ENCODE measurements at places on chromosomes 12 and 14.

DNA sequence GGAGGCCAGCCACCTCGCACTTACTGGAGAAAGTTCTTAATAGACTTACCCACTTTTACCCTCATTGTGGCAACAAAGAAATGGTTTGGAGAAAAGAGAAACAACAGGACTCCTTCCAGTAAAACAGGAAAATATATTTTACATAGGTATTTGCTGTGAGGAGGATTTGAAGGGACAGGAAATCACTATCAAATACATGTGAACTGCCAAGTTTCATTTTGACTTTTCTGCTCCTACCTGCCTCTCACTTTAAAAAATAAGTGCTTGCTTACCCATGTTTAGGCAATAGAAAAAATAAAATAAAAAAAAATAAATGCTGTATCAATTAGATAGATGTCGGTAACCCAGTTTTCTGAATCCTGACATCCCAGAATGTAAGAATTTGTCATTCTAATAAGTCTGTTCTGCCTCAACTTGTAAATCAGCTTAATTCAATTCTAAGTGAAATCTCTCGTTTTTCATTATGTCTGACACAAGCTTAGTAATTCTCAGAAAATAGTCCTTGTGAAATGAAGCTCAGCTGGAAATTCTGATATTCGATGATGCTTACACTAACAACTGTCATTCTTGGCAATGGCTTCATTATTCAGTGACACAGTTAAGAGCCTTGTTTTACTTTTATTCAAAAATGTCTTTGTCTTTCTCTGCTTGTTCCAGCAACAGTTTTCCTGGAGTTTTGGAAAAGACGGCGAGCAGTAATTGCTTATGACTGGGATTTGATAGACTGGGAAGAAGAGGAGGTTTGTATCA is 131.3 kb downstream of the SLC5A8 start:
- no peak for DNase-seq

DNA sequence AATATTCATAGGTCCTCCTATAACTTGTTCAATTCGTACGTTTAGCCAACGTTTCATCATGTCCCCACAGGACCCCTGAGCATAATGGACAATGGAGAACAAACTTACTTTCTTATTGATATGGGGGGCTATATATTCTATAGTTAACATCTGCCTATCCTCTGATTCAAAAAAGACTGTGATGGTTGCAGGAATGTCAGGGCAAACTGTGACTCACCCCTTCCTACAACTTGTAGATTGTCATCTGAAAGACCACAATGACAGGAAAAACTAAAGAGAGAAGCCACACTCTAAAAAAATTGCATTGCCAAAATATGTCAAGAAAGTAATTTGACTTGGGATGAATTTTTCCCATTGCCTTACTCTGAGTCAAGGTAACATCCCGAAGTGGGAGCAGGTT is 50.8 kb downstream of the CATSPERB start:
- DNase-seq: no peak

- no peak for DNase-seq
Observed at GRCh38 chr12:64993461-64993860, 127.6 kb downstream of the WIF1 start.

DNA sequence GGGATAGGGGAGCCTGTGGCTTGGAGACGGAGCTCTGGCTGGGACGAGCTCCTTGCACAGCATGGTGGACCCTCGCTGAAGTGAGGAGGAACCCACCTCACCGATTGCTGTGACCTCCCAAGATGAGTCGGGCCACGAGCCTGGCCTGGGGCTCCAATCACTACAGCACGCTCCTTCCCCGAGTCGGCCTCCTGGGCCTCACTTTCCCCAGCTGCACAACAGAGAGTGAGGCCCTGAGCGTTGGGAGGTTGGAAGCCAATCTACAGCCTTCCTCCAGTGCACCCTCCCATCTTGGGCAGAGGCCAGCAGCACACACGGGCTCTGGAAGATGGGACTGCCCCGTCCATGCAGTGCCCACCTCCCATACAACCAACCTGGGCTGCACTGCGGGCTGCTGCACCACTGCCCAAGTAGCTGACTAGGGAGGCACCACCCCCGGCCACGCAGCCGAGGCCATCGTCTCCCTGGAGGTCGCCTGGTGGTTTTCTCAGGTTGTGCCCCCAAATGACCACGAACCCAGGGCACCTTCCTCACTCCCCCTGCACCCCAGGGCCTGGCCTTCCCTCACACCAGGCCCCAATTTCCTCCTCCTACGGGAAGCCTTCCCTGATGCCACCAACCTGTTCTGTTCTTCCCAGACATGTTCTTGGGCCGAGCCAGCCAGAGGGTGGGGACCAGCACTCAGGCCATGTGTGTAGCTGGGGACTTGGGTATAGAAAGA is 152.3 kb upstream of the C14orf180 start:
- DNase-seq: no peak

DNA sequence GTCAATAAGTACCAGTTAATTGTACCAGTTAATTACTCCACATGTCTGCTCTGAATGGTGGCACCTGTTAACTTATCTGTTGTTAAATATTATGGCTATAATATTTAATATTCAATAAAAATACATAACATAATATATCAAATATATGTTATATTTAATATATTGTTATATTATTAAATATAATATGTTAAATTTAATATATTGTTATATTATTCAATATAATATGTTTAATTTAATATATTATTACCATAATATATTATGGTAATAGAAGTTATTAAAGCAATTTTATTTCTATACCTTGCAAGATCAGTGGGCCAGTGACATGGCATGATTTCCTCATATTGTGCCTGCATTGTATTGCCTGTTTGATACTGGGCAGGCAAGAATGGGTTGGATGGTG is 98.4 kb downstream of the TBC1D30 start:
- DNase-seq: no peak

DNA sequence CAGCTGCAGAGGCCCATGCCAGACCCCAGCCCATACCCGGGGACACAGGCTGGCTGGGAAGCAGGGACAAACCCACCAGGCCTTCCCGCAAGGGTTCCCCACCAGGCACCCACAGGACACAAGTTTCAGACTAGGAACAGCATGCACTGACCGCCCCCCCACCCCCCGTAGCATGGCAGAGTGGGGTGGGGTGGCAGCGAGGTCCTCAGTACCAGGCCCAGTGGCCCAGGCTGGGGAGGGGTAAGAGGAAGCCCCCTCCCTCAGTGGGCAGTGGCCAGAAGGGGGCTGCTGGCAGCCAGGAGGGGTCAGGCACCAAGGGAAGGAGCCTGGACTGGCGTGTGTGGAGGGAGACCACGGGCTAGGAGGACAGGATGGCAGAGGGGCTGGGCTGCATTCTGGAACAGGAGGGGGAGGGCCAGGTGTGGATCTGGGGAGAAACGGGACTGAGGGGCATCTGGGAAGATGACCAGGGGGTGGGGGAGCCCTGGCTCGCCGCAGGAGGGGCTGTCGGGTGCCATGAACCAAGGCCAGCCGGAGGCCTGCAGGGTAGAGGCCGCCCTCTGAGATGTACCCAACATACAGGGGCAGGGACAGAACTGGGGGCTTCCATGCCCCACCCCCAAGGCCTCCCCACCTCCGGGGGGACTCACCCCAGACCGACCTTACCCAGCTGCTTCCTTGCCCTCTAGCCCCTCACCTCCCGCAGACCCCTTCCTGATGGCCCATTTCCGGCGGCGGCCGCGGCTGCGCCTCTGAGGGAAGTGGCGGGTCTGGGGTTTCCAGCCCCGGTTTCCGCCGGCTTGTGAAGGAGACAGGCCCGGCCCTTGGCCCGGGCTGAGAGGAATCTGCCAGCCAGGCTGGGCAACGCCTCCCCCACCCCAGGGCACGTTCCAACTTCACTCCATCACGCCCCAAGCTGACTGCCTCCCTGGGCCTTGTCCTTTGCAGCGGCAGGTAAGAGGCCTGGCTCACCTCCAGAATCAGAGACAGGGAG is 5.6 kb upstream of the JAG2 start:
- no peak for DNase-seq

DNA sequence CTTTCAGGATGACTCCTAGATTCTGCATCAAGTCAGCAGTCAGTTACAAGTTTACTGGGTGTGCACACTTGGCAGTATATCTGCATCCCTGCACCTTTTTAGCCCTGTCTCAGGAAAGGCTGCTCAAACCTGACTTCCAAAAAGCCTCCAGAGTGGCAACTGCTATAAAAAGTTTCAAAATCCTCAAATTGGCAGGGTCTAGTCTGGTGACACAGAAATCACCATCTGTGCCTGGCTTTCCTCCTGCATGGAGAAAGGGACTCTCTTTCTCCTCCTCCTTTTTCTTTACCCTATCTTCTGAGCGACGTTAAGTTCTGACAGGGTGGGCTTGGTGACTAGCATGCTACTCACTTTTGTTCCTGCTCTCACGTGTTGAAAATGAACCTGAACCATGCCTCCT is 679.5 kb downstream of the C12orf50 start:
- DNase-seq: no peak

- DNase-seq: no peak
Observed at GRCh38 chr14:36627981-36628380, 33.7 kb upstream of the PAX9 start.

Measured in fibroblast of skin of scalp (primary cell).